Vagina (tissue), 2 donors: ENCODE measurements at places on chromosomes 16 and 17. TPM values are rescaled to one million over a fixed set of nuclear protein-coding genes. Genes with fewer than 3 reads are reported as not detected.

The RCVRN gene
- 0.49 TPM for total RNA-seq

The GPRC5B gene
- total RNA-seq, result 44.7 TPM

- no peak for DNase-seq
Measured at GRCh38 chr16:19329932-19330331, 44.4 kb downstream of the CLEC19A start.

DNA sequence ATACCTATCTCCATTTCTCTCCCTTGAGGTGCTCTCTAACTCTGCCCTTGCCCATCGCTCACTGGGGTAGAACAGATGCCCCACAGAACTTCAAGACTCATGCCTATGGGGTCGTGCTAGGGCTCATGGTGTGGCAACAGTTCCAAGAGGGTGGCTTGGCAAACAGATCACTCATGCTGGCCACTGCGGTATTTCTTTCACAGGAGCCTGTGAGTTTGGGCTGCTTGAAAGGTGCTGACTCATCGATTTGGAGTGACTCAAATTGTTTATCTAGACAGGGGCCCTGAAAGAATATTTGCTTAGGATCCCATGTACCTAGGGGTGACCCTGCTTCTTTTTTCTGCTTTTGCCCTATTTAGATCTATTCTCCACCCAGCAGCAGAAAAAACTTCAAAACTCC lies 69.9 kb downstream of the IRX5 start:
- DNase-seq, result no peak

The CYBA gene
- total RNA-seq, result 188 TPM

- DNase-seq, result no peak
Measured at GRCh38 chr17:68849673-68850610, 105.2 kb downstream of the ABCA8 start.

DNA sequence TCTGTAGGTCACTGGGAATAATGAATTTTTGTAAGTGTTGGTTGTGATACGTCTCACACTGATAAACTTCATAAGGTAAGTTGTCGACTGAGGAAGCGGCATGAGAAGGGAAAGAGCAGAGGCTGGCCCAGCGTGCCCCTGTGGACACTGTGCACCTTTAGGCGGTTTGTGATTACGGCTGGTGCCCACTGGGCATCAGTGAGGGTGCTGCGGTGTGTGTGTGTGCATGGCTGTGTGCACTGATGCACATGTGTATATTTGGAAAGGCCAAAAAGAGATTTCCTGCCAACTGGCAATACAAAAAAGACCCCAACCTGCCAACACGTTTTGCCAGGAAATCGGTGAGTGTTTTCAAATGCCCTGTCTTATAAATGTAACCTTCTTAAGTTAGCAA lies 11.9 kb downstream of the IRF8 start:
- DNase-seq, result no peak

GRCh38 chr16:57530104-57530521 lies 6.3 kb downstream of the CCDC102A start:
- no peak for DNase-seq

- no peak for DNase-seq
Measured at GRCh38 chr16:58475091-58475619, 24.8 kb upstream of the NDRG4 start.

The KRTAP3-1 gene
- total RNA-seq, result not detected

DNA sequence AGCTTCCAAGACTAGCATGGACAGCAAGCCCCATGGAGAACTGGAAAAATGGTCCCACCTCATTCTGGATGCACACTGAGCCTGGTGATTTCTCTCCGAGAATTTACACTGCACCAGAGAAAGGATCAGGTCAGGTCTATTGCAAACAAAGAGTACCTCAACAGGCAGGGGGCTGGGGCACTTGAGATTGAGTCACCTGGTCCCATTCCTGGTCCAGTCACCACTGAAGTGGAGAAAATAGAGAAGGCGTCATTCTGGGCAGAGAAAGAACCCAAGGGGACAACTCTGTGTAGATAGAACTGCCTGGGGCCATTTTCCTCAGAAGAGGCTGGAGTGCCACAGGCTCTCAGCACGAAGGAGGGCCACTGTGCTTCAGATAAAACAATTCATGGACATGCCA lies 38.4 kb downstream of the CENPV start:
- no peak for DNase-seq
